ENCODE measurements at places on chromosomes 1 and 21.
A peak's percentile ranks its signal among the peaks of the same experiment; 100 is the strongest.

DNA sequence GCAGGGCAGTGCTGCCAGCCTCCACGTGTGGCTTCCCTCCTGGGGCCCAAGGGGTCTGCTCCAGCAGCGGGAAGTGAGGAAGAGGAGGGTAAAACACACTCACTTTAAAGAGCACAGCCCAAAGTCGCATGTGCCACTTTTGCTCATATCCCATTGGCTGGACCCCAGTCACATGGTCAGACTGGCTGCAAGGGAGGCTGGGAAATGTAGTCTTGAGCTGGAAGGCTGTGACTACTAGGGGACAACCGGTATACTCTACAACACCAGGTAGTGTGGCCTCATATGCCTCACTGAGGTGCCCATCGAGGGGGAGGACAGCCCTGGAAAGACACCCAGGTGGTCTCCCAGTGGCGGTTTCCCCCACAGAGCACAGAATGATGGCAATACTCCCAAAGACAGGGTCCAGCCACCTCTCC lies 45.2 kb downstream of the CAMK2N1 start:
- DNase-seq, result peak; percentile 48

- no peak for DNase-seq
Measured at GRCh38 chr21:41231060-41231459, 63.1 kb downstream of the BACE2 start.

DNA sequence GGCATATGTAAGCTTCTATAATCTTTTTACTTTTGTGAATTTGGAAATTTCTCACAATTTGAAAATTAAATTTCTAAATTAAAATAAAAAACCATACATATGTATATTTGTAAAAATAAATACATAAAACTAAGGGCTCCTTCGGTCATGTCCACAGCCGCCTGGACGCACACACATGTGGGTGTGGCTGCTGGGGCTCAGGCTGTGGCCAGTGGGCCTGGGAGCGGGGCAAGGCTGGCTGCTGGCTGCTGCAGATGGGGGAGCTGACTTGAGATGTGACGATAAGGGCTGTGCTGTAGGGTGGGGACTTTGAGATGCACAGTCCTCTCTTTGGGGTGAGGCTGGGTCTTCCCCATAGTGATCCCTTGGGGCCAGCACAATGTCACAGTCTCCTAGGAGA lies 4.8 kb downstream of the RER1 start:
- DNase-seq, result no peak

GRCh38 chr1:224292419-224292818 lies 37.6 kb downstream of the NVL start:
- DNase-seq, result no peak

DNA sequence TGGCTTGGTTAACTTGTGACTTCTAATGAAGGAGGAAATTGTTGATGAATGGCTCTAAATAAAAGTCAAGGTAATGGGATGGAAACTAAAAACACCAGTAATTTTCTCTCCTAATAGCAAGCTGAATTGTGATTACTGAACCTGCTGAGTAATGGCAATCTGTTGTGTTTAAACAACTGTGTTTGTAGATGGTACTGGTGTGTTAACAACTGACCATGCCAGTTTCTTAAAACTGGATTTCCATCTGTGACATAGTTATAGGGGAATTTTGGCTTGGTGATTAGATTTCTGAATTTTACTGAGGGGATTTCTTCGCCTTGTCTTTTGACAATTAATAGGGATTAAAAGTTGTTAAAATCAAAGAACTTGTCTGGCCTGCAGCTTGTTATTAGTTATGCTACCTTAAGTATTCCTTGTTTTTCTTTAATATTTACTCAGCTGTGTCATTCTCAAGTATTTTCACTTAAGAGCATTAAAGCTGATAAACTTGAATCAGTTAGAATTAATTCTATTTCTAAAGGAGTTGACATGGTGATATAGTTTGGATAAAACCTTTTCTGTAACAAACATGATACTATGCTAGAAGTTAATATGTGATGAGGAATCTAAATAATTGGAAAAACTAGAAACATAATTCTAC lies 7.9 kb upstream of the ERO1B start:
- DNase-seq, result no peak

DNA sequence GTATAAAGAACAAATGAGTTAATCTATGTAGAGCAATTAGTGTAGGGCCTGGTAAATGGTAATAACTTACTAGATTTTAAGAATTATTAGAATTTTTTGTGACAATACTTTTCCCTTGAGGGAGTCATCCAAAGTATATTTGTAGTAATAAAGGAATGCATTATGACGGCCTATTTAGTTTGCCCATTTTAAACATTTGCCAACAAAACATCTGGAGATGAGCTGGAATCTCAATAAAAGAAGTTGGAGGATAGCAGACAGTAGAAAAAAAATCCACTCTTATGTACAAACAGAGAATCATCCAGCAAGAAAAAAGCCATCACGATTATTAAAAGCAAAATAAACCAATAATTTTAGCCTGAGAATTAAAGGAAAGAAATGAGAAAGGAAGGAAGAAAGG lies 567.3 kb upstream of the ADAMTS5 start:
- DNase-seq, result no peak

- DNase-seq, result no peak
Measured at GRCh38 chr1:59061876-59062275, 235.0 kb upstream of the FGGY start.

- DNase-seq, result no peak
Measured at GRCh38 chr1:60503266-60503925, 429.8 kb upstream of the C1orf87 start.
